ENCODE measurements at places on chromosomes 12 and 14. TPM values are rescaled to one million over a fixed set of nuclear protein-coding genes. Genes with fewer than 3 reads are reported as not detected.

DNA sequence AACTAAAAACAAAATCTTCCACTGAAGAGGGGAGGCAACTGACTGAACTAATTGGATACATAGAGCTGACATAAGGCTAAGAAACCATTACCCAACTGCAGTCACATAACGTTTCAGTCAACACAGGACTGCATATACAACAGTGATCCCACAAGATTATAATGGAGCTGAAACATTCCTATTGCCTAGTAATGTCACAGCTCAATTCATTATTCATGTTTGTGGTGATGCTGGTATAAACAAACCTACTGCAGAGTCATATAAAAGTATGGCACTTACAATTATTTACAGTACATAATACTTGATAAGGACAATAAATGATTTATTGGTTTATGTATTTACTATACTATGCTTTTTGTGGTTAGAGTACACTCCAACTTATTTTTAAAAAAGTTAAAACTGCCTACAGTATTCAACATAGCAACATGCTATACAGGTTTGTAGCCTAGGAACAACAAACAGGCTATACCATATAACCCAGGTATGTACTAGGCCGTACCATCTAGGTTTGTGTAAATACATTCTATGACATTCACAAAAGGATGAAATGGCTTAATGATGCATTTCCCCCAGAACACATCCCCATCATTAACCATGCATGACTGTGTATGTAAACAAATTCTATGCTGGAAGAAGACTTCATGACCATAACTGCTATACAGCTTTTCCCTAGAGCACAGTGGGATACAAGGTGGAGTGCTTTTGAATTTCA is 4.3 kb downstream of the NAP1L1 start:
- no peak for DNase-seq

Gene ZCCHC8
- total RNA-seq = 28.9 TPM

DNA sequence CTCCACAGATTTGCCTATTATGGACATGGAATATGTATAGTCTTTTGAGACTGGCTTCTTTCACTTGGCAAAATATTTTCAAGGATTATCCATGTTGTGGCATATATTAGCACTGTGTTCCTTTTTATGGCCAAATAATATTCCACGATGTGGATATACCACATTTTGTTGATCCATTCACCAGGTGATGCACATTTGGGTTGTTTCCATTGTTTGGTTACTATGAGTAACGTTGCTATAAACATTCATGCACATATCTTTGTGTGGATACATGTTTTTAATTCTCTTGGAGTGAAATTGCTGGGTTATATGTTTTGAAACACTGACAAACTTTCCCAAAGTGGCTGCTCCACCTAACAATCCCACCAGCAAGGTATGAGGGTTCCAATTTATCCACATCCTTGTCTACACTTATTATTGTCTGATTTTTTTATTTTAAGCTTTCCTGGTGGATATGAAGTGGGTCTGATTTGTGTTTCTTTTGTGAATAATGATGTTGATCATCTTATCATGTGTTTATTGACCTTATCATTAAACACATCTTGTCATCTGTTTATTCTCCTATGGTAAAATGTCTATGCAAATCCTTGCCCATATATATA is 116.2 kb upstream of the FRMD6 start:
- DNase-seq = no peak

- DNase-seq = no peak
Measured at GRCh38 chr12:92786045-92786444, 83.3 kb downstream of the PLEKHG7 start.

Gene PPP1R1A
- total RNA-seq = 13.1 TPM

GRCh38 chr12:27424631-27425230 is 21.8 kb upstream of the SMCO2 start:
- no peak for DNase-seq

Gene IL26
- not detected for total RNA-seq

Gene FOXG1
- total RNA-seq = 0.29 TPM

- DNase-seq = no peak
Measured at GRCh38 chr12:76876696-76877229, 2.1 kb downstream of the CSRP2 start.

Gene CLEC2A
- total RNA-seq = 3.7 TPM

- DNase-seq = no peak
Measured at GRCh38 chr12:115203701-115204100, 519.7 kb upstream of the TBX3 start.

DNA sequence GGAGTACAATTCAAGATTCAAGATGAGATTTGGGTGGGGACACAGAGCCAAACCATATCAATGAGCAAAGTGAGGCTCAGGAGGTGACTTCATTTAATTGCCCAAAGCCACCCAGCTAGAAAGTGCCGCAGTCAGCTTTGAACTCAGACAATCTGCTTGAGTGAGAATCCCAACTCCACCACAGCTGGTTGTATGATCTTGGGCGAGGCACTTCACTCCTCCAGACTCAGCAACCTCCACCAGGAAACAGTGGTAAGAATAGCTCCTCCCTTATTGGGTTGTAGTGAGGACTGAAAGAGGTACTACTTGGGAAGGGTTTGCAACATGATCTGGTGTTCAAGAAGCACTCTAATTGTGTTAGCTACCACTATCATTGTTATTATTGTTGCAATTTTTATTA is 129.2 kb upstream of the RFLNA start:
- DNase-seq = no peak
